ENCODE measurements at places on chromosomes 16 and 17.

- DNase-seq, result peak; percentile 54
These were observed 1.8 kb downstream of the TNS4 start for GRCh38 chr17:40499551-40500189.

- DNase-seq, result no peak
These were observed 2.2 kb downstream of the USP31 start for GRCh38 chr16:23146877-23147601.

DNA sequence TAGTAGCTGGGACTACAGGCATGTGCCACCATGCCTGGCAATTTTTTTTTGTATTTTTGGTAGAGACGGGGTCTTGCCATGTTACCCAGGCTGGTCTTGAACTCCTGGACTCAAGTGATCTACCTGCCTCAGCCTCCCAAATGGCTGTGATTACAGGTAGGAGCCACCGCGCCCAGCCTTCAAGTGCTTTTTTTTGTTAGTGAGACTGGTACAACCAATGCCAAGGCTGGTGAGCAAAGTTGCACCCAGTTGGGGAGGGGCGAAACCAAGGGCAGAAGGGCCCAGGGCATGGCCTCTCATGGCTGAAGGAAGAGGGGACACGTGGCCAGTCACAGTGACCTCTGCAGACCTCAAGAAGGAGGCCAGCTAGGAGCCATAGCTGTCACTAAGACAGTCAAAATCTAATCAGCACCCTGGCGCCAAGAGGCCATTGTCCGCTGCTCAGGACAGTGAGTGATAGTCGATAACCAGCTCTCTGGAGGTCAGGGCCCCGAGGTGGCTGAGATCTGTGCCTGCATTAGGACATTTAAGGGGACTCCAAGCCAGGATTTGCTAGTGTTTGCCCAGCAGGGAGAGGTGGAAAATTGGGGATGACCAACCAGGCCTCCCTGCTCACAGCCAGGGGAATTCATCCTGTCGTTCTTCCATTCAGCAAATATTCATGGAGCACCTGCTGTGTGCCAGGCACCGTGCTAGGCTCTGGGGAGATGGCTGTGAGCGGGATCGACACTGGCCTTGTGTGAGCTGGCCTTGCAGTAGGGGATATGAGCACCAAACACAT, 10.2 kb downstream of the IL4R start:
- no peak for DNase-seq

GRCh38 chr16:14111713-14112538, 40.8 kb downstream of the MRTFB start:
- DNase-seq, result no peak

DNA sequence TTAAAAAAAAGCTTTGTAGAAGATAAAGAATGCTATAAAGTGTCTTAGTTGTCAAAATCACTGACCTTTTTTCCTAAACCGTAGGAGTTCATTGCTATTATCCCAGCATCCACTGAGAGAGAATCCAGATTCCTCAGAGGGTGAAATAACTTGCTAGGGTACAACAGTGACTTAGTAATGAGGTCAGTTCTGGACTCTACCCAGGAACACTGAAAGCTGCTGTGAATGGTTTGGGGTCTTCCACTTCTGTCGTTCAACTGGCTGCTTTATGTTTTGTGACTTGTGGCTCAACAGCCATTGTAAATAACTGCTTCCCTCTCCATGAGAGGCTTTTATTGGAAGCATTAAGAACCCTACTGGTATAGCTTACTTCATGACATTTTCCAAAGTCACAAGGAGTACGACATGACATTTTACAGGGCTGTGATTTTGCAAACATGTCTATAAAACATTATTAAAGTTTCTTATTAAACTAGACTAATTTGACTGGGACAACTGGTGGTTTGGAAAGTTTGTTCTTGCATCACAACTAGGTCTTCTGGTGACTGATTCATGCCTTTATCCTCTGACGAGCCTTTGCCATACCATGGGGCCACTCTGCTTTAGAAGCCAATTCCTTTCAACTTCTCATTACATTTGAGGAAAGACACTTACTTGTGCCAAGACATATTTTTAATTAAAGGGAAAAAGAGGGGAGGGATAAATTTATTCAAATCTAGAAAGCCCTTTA, 92.2 kb upstream of the CDH11 start:
- DNase-seq, result no peak

DNA sequence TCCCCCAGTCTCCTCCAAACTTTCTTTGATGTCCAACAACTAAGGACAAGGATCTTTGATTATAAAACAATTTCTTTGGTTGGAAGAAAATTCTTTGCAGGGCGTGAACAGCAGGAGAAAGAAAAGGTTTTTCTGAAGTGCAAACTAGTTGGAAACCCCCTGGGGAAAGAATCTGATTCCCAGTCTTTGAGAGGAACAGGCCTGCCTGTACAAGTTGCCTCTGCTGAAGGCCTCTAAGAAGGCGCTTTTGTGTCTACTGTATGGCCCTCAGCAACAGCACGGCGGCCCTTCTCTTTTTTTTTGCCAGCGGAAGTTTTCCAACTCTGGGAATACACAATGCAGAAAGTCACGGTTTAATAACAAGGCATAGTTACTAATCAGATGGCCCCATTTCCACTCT, 14.0 kb downstream of the RNF43 start:
- no peak for DNase-seq

- no peak for DNase-seq
These were observed 1.6 kb upstream of the KIAA0513 start for GRCh38 chr16:85025781-85026653.

- DNase-seq, result no peak
These were observed 6.3 kb downstream of the CDH5 start for GRCh38 chr16:66372898-66373155.

- no peak for DNase-seq
These were observed 65.8 kb downstream of the NKD1 start for GRCh38 chr16:50613964-50614474.

- no peak for DNase-seq
These were observed 53.0 kb downstream of the RPA1 start for GRCh38 chr17:1882836-1883235.

GRCh38 chr16:66254751-66255150, 111.7 kb upstream of the CDH5 start:
- DNase-seq, result no peak

GRCh38 chr17:32943206-32943605, 15.3 kb downstream of the TMEM98 start:
- DNase-seq, result no peak

GRCh38 chr17:61536422-61536955, 54.5 kb downstream of the NACA2 start:
- no peak for DNase-seq

GRCh38 chr17:68544111-68544915, 32.1 kb downstream of the PRKAR1A start:
- no peak for DNase-seq

DNA sequence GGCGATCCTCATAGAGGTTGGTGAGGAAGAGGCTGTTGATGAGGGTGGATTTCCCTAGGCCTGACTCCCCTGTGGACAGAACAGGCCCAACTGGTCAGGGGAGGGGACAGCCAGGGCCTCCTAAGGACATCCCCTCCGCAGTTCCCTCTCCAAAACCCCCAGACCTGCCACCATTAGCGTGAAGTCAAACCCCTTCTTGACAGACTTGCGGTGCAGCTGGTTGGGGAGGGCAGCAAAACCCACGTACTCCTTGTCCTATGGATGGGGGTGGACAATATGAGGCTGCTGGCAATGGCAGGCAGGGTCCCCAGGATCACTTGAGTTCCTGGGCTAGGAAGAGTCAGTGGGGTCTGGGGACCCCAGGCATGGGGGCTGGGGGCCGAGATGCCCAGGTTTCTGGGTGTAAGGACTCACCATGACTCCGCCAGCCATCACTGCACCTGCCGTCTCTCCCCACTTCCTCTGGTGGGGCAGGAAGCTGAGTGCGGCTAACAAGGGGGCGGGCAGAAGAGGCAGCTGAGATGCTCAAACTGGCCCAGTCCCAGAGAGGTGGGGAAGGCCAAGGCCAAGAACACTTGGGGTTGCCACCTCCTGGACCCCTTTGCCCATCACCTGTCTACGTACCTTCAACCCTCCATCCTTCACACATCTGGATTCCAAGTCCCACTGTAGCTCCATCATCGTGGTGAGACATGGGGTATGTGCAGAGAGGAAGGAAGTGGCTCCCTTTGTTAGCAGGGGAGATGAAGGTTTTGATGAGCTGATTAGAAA, at the start of gene SEPTIN1:
Gene SEPTIN1, minus strand, starts transcription at position 451 of the 771 bp plus-strand sequence. Its CDS starts 19 bp downstream, at position 432.
- no peak for DNase-seq

- no peak for DNase-seq
These were observed 13.7 kb upstream of the CNGB1 start for GRCh38 chr16:57984443-57985203.

- no peak for DNase-seq
These were observed 415.1 kb downstream of the NPIPA8 start for GRCh38 chr16:17921357-17921978.

DNA sequence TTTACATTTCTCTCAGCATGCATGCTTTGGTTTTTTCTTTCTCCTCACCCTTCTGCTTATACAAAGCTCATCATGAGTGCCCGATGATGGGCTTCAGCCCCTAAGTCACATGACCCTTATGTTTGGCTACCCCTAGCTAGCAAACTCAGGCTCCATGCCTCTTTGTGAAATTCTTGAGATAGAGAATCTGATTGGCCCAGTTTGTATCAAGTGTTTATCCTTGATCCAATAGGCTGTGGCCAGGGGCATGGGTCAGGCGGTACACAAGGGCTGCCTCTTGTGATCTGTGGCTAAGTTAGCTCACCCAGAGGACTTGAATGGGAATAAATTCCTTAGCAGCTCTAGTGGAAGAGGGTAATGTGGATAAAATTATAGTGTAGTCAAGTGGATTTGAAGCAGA, 11.5 kb upstream of the TOX3 start:
- no peak for DNase-seq

DNA sequence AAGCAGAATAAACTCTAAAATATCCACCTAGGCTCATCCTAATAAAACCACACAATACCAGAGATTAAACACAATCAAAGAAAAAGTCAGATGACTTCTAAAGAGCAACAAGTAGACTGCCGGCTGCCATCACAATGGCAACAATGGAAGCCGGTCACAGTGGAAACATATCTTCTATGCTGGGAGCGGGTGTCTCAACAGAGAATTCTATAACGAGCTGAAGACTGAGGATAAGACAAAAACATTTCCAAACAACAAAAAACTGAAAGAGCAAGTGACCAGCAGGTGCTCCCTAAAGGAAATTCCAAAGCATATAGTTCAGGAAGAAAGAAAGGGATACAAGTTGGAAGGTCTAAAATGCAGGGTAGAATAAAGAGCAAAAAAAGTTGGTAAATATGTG, 8.9 kb downstream of the NSMCE1 start:
- DNase-seq, result no peak

- no peak for DNase-seq
These were observed 119.5 kb downstream of the NTN1 start for GRCh38 chr17:9140550-9141424.

GRCh38 chr16:50747207-50747956, 5.5 kb downstream of the CYLD start:
- DNase-seq, result no peak

DNA sequence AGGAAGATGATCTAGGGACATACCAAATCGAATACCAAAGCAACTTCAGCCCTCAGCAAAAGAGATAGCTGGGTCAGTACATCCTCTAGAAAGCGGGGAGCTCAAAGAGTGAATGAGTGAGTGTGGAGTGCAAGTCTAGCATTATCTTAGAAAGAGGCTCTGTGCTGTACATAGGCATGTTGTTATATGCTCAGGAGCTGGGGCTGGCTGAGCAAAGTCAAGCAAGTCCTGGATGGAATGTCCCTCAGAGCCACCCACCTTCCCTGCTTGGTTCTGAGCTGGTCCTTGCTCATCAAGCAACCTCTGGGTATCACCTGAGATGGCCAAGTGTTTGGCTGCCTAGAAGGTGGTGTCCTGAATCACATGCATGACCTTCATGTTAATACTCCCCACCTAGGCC, 4.9 kb upstream of the KLHL11 start:
- DNase-seq, result no peak

Measured in NCI-H774 (cell line).